Stimulated activated CD8-positive, alpha-beta memory T cell treated with anti-CD3 and anti-CD28 coated beads, Interleukin-4, amount 100 ng/mL, for 48 hours (primary cell): ENCODE measurements at places on chromosomes 11 and 22.

DNA sequence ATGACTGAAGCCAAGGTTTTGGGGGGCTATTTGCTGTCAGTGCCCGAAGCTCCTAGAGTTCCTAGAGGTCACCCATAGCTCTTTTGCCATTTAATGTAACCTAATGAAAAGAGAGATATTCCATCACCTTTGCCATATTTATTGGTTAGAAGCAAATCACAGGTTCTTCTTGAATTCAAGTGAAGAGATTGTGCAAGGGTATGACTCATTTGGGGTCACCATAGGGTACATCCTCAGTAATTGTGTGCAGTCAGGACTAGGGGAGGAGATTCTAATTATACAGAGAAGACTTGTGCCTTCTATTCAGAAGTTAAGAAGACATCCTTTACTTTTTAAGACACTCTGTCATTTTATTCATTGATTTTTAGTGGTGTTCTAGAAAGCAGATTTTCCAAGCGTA lies 6.9 kb upstream of the PRAME start:
- DNase-seq, result no peak

DNA sequence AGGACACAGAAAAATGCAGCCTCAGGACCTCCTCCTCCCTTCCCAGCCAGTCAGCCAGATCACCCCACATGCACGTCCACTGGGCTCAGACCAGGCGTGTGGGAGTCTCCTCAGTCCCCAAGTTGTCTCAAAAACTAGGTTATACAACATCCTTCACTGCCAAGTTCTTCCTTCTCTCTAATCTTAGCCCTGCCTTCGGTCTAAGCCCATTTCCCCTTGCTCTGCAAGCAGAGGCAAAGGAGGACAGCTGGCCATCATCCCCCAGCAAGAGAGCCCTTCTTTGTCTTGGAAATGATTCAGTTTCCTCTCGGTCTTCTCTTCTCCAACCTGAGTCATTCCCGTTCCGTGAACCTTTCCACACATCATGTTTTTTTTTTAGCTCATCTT lies 14.0 kb upstream of the NRGN start:
- DNase-seq, result no peak

DNA sequence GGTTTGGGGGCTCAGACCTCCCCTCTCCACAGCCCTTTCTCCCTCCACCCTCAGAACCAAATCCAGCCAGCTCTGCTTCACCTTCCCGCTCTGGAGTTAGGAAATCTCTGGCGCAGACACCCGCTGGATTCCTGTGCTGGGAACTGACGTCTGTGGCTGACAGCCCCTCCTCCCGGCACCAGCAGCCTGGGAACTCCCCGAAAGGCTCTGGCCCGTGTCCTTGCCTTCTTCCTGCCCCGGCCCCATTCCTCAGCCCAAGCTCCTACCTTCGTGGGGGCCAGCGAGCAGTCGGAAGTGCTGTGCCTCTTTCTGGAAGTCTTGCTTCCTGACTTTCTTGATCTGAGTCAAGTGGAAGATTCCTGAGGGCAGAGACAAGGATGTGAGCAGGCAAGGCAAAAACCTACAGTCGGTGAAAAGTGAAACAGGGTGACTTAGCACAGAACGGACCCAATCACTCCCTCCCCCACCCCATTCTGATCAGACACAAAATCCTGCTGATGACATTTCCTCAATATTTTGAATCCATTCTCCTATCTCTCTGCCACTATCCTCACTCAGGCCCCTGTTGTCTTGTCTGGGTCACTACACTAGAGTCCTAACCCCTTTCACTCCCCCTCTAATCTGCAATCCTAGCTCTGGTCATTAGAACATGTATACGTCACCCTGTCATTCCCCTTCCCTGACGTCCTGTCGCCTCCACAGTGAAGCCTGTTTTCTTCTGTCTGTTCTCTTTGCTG lies 34.1 kb downstream of the CHRDL2 start:
- no peak for DNase-seq

DNA sequence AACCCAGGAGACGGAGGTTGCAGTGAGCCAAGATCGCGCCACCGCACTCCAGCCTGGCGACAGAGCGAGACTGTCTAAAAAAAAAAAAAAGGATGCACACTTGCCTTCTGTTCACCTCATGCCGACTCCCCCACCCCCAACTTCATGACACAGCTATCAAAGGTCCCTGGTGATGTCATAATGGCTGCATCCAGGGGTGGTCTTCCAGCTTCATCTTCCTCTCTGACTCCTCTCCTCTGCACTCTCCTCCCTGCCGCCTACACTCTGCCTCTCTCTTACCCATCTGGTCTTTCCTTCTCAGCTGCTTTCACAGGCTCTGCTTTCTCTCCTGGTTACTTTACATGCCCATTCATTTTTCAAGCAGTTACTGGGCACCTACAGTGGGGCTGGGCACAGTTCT lies 16.4 kb upstream of the KDM2A start:
- no peak for DNase-seq

DNA sequence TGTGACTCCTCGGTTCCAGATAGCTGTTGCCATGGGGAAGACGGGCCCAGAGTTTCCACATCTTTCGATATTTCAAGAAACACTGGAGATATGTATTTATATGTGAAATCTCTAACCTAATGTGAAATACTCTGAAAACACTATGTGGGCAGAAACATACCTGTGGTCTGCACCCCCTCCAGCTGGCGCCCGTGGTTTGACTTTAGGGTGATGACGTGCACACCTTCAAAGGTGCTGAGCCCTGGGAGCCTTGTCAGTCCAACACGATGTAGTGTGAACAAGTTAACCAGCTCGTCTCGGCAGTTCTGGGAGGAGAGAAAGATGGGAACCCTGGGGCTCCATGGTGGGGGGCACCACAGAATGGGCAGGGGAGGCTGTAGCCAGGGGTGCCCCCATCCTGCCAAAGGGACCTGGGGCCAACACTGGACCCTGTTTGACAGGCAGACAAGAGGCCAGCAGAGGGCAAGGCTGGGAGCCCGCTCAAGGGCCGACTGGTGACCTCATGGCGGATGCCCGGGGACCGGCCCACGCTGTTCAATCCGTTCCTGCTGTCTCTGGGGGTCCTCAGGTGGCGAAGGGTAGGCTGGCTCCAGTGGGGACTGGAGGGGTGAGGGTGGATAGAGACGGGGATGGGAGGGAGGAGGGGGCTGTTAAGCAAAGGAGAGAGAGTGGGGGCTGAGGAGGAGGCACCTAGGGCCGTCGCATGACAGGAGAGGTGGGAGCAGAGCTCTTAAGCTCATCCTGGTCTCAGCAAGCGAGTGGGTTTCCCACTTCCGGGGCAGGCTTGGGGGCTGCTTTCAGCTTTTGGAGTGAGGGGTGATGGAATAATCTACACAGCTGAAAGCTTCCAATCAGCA lies 43.8 kb downstream of the TRIOBP start:
- peak; percentile 52 for DNase-seq

DNA sequence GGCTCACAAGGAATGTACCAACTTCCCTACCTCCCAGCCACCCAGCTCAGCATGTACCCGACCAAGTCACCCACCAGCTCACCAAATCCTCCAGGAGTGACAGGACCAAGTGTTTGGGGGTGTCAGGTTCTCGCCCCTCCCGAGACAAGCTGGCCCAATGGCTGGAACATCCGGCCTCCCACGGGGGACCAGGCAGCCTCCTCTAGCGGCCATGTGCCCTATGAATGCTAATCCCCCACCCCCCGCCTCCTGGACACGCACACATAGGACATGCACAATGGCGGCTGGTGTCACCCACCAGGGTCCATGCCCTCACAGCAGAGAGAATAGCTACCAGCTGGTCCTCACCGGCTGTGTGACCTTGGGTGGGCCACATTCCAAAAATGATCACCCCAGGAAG lies 151.0 kb downstream of the MN1 start:
- DNase-seq, result no peak

DNA sequence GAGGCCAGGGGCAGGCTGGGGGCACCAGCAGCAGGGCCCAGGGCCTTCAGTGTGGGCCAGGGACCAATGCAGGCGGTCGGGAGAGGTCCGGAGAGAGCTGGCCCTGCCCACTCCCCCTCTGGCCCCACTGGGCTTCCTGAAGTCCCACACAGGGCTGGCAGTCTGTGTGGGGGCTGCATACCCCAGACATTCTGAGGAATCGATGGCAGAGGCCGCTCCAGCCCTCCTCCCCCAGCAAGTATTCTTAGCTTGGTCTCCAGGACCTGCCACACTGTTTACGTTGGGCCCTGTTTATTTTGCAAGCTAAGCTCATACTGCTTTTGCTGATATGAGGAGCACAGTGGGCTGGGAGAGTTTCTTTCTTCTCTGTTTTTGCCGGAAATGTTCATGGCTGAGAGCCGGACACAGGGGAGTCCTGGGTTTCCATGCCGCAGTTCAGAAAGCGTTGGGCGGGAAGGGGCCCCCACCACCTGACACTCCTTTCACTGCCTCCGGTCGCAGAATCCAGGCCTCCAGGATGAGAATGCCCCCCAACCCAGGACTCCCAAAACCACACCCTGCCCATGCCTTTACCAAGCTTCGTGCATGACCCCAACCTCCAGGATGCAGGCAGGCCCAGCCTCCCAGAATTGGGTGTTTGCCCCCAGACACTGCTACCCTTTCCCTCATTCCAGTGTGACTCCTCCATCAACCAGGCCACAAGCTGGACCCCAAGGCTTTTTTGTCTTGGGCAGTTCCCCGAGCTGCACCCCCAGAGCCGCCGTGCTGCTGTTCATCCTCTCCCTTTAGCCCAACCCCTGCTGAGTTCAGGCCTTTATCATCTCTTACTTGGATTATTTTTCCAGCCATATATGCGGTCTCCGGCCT lies 81.8 kb upstream of the KCNQ1OT1 start:
- peak; percentile 12 for DNase-seq

GRCh38 chr22:22553735-22554586 lies 5.1 kb downstream of the PRAME start:
- no peak for DNase-seq

DNA sequence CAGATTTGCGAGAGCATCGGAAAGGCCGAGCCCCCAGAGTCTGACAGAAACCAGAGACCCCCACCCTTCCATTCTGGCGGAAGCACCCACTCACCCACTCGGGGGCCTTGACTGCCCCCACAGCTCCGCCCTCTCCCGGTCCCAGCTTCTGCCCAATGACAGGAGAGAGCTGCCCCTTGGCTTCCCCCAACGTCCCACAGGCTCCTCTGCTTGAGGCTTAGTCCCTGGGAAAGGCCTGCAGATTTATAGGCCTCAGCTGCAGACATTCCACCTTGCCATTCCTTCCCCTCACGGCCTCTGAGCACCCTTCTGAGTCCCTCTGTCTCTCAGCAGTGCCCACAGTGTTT lies 125.0 kb upstream of the NCAM1 start:
- no peak for DNase-seq
